ENCODE measurements at places on chromosomes 5 and 9.

GRCh38 chr5:18607570-18607969, 973.3 kb downstream of the TAF11L14 start:
- DNase-seq: no peak

DNA sequence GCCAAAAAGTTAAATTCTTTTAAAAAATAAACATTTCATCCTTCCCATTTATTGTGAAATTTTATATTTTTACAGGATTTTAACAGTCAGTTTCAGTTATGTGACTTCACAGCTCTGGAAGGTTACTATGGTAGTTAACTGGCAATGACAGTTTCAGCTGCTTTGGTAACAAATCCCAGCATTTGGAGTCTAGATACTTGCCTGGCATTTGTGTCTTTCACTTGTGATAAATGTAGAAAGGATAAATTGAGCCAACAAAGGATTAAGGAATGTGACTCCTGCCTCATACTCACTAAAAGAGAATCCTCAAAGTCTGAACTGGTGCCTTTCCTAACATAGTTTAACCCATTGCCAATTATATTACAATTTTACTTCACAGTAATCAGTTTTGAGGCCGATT, 315.5 kb downstream of the FER start:
- no peak for DNase-seq

DNA sequence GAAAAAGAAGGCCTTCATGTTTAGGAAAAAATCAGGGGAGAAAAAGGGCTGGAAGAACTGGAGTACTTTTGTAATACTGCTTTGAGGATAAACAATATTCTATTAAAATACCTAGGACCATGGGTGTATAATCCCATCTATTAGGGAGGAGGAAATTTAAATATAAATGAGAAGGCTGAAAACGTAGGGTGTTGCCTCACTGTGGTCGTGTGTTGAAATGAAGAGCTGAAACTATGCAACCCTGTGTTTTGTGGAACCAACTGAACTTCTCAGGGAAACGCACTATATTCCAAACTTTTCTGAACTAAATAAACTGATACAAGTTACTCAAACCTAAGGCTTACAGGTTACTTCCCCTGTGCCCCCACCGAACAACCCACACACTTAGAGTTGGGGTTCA, 4.5 kb upstream of the CNTLN start:
- no peak for DNase-seq

- no peak for DNase-seq
Observed at GRCh38 chr9:112856843-112857242, 33.8 kb downstream of the SLC46A2 start.

- DNase-seq: no peak
Observed at GRCh38 chr9:22508790-22509189, 62.2 kb downstream of the DMRTA1 start.

GRCh38 chr5:170630226-170630625, 126.4 kb downstream of the KCNIP1 start:
- no peak for DNase-seq

GRCh38 chr5:3281366-3281765, 314.3 kb upstream of the IRX1 start:
- no peak for DNase-seq

DNA sequence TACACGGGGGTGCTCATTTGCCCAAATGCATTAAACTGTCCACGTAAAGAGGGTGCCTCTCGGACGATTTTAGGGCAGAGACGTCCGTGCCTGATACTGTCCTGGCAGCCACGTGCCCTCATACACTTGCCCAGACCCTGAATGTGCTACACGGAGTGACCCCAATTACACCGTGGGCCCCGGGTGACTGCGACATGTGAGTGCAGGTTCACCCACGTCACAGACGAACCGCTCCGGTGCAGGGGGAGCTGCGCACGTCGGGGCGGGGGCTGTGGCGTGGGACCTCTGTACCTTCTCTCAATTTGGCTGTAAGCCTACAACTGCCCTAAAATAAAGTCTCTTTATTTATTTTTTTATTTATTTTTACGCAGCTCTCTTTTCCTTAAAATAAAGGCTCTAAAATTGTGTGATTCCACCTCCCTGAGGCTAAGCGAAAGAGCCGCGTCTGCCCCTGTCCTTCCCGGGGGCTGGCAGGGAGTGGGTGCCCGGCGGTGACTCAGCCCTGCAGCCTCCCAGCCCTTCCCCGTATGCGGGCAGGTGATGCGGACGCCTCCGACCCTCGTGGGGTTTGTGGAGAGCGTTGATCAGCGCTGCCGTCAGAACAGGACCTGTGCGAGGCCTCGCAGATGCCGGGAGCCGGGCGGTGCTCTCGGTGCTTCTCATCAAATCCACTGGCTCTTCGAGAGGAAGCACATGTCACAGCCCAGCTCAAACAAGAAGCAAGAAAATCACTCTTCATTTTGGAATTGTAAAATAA, 9.2 kb upstream of the EGFL7 start:
- no peak for DNase-seq

- DNase-seq: no peak
Observed at GRCh38 chr9:79575547-79575946, 3.8 kb downstream of the TLE4 start.

DNA sequence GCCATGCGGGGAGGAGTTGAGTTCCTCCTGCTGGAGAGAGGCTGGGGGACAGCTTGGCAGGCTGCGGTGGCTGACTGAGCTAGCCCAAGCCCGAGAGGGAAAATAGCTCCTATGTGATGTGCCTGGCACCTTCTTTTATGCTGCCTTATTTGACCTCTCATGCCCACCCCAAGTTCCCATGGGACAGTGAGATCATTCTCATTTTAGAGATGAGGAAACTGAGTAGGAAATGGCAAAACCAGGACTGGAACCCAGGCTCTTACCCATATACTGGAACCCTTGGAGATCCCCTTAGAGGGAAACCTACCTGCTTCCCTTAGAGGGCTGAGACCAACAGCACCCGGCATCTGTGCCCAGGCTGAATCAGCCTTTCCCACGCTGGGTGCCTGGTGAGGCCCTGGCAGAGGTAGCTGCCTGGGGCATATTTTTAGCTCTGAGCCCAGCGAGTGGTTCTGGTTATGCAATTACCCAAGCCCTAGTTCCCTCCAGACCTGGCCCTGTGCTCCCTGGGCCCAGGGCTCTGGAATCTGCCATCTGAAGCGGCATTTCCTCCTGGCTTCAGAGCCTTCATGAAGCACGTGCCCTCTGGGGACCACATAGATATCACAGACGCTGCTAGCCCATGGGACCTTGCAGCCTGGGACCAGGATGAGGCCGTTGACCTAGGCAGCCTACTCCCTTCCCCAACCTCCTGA, 23.6 kb downstream of the COL27A1 start:
- DNase-seq: no peak

GRCh38 chr9:6545017-6545691, 100.4 kb downstream of the GLDC start:
- DNase-seq: no peak

DNA sequence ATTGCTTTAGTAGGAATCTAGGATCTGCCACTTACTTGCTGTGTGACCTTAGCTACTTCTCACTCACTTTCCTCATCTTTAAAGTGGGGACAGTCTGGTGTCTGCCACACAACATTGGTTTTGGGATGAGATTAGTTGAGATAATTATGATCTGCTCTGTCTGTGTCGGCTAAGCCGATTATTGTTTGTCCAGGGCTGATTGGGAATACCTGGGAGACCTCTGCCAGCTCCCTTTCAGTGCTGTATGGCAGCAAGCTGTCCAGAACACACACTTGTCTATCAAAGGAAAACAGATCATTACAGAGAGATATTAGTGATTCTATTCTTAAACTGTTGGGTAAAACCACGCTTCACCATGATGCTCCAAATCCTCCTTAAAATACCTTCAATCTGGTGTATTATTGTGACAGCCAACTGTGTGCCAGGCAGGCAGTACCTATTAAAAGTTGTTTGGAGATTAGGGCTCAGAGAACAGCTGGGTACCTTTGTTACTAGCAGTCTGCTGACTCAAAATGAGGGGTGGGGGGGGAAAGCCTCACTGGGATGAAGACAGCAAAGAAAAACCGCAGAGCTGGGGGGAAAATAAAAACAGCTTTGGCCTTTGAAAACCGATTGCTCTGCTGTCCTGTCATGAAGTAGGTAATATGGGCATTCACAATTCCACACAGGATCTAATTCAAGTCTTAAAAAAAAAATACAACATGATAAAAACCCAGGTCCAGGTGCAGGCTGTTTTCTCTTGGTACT, 458.4 kb upstream of the C9orf72 start:
- DNase-seq: no peak

GRCh38 chr5:6365142-6365976, 13.0 kb downstream of the MED10 start:
- no peak for DNase-seq

- no peak for DNase-seq
Observed at GRCh38 chr5:10572451-10572850, 8.6 kb downstream of the ANKRD33B start.

- peak; percentile 65 for DNase-seq
Observed at GRCh38 chr5:82277987-82278710, at the start of gene RPS23. Gene RPS23 (minus strand): TSS chr5:82278354. CDS start chr5:82278323, 31 bp downstream.

- DNase-seq: no peak
Observed at GRCh38 chr9:134288746-134289145, 37.5 kb upstream of the RXRA start.

GRCh38 chr9:130945173-130945572, 6.1 kb upstream of the FIBCD1 start:
- no peak for DNase-seq

DNA sequence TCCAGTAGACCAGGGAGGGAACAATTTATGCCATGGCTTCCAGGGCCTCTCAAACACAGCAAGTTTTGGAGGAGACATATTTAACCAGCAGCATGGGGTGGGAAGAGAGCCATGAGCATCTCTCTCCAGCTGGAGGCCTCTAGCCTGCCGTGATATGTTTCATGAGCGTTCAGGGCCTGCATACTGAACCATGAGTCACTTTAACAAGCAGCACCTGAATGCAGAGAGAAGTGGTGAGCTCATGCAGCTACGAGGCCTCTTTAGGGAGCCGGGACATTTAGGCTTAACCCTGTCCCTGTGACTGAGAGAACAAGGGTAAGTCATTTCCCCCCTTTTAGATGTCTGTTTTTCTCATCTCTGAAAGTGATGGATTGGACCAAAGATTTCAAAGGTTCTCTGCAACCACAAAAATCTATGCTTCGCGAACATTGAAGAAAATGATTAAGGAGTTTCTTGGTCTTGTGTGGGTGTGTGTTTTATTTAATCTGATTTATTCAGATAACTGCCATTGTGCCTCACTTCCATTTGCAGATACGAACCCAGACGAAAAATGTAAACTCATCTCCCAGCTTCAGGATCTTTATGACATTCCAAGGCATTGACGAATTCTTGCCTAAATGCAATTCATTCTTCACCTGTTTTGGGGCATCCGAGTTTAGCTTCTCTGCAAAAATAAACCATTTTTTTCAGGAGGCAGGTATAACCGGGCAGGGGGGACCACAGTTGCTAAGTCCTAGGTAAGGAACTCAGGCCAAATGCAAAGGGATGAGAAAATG, 157.0 kb downstream of the GABBR2 start:
- DNase-seq: peak; percentile 90

- DNase-seq: no peak
Observed at GRCh38 chr5:3456121-3456681, 139.4 kb upstream of the IRX1 start.

- no peak for DNase-seq
Observed at GRCh38 chr5:8788246-8788645, 757.6 kb downstream of the SEMA5A start.

Measured in AG04450 (cell line).